ENCODE measurements at places on chromosomes 1 and 21.

DNA sequence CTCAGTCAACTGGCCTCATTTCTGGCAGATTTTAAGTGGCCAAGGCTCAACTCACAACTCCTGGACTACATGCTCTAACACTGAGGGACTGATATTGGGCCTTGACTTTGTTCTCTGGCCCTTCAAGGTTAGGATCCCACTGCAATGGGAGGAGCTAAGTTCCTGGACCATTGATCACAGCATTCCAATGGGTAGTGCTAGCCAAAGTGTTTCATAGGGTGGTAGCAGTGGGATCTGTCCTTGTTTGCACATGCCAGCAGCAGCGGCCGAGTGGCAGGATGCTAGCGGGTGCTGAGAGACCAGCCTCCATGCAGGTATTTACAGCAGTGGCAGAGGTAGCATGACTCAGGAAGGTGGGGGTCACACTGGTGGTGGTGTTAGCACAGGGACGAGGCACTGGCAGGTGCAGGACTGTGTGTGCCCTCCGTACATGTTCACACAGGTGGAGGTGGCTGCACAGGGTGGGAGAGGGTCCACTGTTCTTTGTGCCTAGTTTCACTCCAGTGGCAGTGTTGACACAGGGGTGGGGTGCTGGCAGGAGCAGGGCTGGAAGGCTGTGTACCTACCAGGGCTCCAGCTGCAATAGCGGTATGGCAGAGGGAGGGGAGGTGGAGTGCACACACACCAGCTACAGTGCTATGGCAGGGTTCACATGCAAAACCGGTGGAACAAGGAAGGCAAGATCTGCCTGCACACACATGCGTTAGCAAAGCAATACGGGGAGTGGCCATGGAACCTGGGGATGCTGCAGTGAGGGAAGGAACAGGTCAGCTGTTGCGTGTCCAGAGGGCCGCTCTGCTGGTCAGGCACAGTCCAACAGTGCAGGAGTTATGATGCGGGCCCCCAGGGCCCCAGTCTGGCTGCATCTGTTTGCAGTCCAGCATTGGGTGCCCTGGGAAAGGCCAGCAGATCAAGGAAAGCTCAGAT lies 51.7 kb downstream of the COL24A1 start:
- H3K4me3 ChIP-seq, result no peak overlapping the region
- H3K27me3 ChIP-seq, result no peaks in the 10 kb centered on the region
- no peaks in the 10 kb centered on the region for H3K4me1 ChIP-seq
- DNase-seq, result no peak
- H3K36me3 ChIP-seq, result no peaks in the 10 kb centered on the region

- H3K4me3 ChIP-seq, result no peak overlapping the region
- H3K27ac ChIP-seq, result no peak overlapping the region
- no peak for DNase-seq
- no peaks in the 10 kb centered on the region for H3K27me3 ChIP-seq
These were observed 52.0 kb upstream of the SMYD2 start for GRCh38 chr1:214228976-214229375.

DNA sequence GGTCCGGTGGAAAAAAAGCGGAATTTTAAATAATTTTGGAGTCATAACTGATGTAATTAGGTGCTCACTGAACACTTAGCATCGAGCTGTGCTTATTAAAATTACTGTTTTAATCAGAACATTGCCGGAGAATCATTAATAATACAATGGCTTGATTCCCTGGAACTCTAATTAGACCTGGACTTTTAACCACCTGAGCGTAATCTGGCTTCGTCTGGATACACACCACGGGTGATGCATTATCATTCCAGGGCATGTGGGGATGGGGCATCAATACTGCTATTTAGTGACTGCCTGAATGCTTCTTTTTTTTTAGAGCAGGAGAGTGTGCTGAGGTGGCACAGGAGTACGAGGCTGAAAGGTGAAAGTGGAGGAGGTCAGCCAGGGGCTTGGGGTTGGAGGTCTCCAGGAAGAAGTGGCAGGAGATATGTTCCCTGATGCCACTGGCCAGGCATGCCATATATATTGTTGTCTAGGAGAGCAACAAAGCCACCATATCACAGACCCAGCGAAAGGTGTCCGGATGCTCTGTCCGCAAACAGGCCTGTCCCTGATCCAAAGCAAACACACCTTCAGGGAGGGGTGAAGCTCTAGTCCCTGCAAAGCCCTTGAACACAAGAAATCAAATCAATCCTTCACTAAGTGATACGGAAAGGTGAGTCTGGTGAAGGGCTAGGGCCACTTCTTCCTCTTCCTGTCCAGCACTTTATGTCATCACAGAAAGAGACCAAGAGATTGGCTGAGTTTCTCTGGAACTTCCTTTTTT lies 125.2 kb downstream of the PLXNA2 start:
- no peak for DNase-seq
- H3K36me3 ChIP-seq, result no peaks in the 10 kb centered on the region
- H3K4me1 ChIP-seq, result no peaks in the 10 kb centered on the region
- no peaks in the 10 kb centered on the region for H3K27me3 ChIP-seq
- H3K27ac ChIP-seq, result no peak overlapping the region

DNA sequence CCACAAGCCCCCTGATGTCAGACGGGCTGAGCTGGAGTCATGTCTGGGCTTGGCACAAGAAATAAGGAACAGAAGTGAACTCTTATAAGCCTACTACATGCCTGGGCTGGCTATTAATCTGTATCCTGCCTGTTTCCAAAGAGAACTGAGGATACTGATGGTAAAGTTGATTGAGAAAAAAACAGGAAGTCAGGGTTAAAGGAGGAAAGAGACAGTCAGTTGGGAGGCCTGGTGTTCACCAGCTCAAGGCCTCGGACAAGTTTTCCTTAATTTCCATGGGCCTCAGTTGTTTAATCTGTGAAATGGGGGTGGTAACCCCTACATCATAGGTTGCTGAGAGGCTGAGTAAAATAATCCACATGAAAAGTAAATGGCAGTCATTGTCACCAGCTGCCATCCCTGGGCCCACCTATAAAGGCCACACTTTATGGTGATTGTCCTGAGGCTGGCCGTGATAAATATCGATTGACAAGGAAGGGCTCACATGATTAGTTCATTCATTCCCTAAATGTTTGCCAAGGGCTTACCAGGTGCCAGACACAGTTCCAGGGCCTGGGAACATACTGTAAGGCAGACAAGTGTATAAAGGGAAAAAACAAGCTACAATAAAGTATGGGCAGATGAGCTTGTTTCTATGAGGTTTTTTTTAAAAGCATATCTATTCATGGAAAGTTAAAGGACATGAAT lies 2.8 kb downstream of the ALDH4A1 start:
- DNase-seq, result no peak
- H3K36me3 ChIP-seq, result no peaks in the 10 kb centered on the region
- H3K27ac ChIP-seq, result no peak overlapping the region
- H3K4me3 ChIP-seq, result no peak overlapping the region
- H3K27me3 ChIP-seq, result no peaks in the 10 kb centered on the region

GRCh38 chr1:147545133-147545532 lies 3.8 kb downstream of the BCL9 start:
- H3K27ac ChIP-seq, result peak overlapping the region; percentile 26
- peak; percentile 87 for DNase-seq
- peaks cover 4% of the 10 kb centered on the region for H3K27me3 ChIP-seq
- H3K4me1 ChIP-seq, result peaks cover 43% of the 10 kb centered on the region
- H3K36me3 ChIP-seq, result no peaks in the 10 kb centered on the region
- H3K4me3 ChIP-seq, result peak overlapping the region; percentile 17

DNA sequence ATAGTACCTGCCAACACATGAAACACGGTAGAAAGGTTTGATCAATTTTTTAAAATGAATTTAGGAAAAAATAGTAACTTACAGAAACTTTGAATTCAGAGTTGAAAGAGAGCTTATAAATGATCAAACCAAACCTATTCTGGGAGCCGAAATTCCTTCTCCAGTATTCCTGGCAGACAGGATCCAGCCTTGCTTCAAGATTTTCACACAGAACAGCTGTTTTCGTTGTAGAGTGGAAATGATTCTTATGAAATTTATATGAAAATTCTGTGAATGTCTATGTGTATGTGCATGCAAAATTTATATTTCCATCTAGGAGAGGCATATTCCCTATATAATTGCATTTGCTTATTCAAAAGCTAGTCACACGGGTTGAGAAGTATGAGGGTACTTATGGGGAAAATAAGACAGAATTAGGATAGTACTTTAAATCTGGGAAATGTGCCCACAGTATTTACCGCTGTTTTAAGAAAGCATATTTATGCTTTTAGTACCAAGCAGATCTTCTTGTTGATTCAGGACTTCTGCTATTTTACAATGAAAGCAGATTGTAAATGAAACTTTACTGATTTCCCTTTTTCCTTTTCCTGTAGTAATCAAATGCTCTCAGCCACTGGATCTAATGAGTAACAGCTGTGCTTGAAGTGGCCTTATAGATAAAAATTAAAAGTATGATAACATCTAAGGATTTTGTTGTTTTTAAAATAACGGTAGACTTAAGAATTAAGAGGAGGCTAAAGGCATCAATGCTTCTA lies 30.4 kb downstream of the PRRX1 start:
- H3K27me3 ChIP-seq, result no peaks in the 10 kb centered on the region
- no peak overlapping the region for H3K27ac ChIP-seq
- no peak overlapping the region for H3K4me3 ChIP-seq

DNA sequence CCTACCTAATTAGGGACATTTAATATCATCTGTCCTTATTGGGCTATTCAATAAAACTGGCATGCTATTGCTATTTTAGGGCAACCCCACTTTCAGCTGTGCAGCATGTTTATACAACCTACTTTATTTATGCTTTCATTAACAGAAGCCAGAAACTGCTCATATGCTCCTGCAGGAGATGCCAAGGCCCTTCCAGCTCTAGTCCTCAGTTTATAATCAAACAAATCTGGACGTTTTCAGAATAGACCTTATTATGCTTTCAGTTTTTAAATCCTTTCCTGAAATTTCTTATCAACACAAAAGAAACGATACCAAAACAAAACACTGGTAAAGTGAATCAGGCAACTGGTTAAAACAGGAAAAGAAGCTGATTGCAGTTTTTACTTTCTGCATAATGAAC lies 53.2 kb downstream of the PTGS2 start:
- H3K27me3 ChIP-seq, result no peaks in the 10 kb centered on the region
- no peaks in the 10 kb centered on the region for H3K36me3 ChIP-seq
- H3K4me3 ChIP-seq, result no peak overlapping the region
- DNase-seq, result no peak
- no peaks in the 10 kb centered on the region for H3K4me1 ChIP-seq
- no peak overlapping the region for H3K27ac ChIP-seq

DNA sequence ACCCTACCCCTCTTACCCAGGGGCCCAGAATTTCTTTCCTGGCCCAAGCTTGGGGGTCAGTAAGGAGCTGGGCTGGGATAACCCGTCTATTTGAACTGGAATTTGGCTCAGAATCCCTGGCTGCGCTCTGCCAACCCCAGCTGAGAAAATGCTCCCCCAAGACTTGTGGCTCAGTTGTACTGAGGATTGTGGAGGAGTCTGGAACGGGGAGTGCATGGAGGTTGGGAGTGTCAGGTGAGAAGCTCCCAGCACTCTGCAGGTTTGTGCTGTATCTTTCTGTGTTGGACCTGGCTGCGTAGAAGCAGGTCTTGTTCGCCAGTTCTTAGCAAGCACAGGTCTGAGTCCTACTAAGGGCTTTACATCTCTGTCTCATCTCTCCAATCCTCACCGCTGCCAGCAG lies 1.6 kb downstream of the TCEA3 start:
- H3K4me1 ChIP-seq, result peaks cover 20% of the 10 kb centered on the region
- H3K4me3 ChIP-seq, result peak overlapping the region; percentile 59

- DNase-seq, result peak; percentile 86
- H3K4me3 ChIP-seq, result peak within 1 kb of the TSS; percentile 99
- peaks cover 35% of the 10 kb centered on the region for H3K4me1 ChIP-seq
- H3K27ac ChIP-seq, result peak within 1 kb of the TSS; percentile 92
- H3K36me3 ChIP-seq, result peaks cover 16% of the 10 kb centered on the region
These were observed at the start of the genes NIT1 and PFDN2 for GRCh38 chr1:161117759-161118581. Gene NIT1, plus strand, starts transcription at chr1:161118105. Its CDS starts 72 bp downstream, at chr1:161118177. Gene PFDN2, minus strand, starts transcription at chr1:161118037. Its CDS starts 11 bp downstream, at chr1:161118026.

DNA sequence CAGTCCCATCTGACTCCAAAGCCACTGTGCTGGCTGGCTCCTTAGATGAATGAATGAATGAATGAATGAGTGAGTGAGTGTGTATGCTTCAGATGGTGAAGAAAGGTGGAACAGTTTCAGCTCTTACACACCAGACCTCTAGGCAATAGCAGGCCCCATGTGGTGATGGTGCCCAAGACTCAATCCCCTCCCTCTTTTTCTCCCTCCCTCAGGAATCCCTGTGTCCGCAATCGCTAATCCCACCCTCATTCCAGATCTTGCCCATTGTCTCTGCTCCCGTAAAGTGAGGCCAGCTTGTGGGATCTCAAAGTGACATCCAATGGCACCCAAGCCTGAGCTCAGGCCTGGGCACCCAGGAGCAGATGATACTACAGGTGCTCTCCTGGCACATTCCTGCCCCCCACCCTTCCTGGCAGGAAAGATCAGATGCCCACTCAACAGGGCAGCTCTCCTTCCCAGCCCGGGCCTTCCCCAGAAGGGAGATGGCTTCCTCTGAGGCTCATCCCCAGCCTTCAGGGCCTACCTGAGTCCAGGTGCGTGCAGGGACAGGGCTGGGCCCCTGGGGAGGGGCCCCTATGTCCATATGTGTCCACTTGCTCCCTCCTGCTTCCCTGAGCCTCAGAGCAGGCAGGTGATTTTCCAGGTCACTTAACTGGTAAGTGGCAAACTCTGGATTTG lies 106.4 kb downstream of the HMGB4 start:
- no peaks in the 10 kb centered on the region for H3K4me1 ChIP-seq
- no peak overlapping the region for H3K27ac ChIP-seq
- DNase-seq, result no peak

GRCh38 chr1:22747021-22747734 lies 36.5 kb downstream of the EPHB2 start:
- no peak overlapping the region for H3K27ac ChIP-seq
- H3K4me3 ChIP-seq, result no peak overlapping the region
- H3K27me3 ChIP-seq, result no peaks in the 10 kb centered on the region

- DNase-seq, result no peak
- H3K4me3 ChIP-seq, result no peak overlapping the region
- no peaks in the 10 kb centered on the region for H3K4me1 ChIP-seq
- H3K36me3 ChIP-seq, result no peaks in the 10 kb centered on the region
- no peaks in the 10 kb centered on the region for H3K27me3 ChIP-seq
These were observed 105.4 kb upstream of the LBR start for GRCh38 chr1:225533238-225533637.

GRCh38 chr21:42338729-42339715 lies 11.8 kb downstream of the TFF2 start:
- H3K27me3 ChIP-seq, result no peaks in the 10 kb centered on the region
- no peak for DNase-seq
- H3K4me3 ChIP-seq, result no peak overlapping the region
- H3K36me3 ChIP-seq, result no peaks in the 10 kb centered on the region

DNA sequence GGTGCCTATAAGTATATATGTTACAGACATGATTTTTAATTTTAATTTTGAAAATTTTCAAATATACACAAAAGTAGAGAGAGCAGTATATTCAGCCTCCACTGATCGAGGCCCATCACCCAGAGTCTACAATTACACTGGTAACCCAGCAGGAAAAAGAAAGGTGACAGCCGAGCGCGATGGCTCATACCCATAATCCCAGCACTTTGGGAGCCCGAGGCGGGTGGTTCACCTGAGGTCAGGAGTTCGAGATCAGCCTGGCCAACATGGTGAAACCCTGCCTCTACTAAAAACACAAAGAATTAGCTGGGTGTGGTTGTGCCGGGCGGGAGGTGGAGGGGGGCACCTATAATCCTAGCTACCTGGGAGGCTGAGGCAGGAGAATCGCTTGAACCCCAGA lies 1.4 kb downstream of the YBEY start:
- DNase-seq, result no peak
- H3K27me3 ChIP-seq, result no peaks in the 10 kb centered on the region
- no peak overlapping the region for H3K27ac ChIP-seq
- peaks cover 28% of the 10 kb centered on the region for H3K4me1 ChIP-seq
- no peaks in the 10 kb centered on the region for H3K36me3 ChIP-seq
